Activated gamma-delta T cell (primary cell): ENCODE measurements at places on chromosomes 1 and 21.

DNA sequence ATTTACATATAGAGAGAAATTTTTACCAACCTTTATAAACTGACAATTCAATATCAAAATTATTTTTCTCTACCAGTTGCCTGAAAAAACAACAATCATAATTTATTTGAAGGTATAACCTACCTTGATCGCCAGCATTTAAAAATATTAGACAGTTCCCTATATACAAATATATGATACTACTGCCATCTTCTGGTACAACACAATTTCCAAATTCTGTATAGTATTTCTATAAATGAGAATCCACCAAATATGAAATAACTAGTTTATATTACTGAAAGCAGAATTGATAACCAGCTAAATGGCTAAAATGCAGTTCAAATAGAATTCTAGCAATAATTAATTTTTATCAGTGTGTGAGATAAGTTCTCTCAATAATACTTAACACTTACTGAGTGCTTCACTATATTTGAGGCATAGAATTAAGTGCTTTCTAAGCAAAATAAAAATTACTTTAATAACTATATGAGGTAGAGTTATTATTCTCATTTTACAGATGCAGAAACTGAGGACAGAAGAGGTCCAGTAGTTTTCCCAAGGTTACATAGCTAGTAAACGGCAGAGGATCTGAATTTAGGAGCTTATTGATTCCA, 75.6 kb downstream of the PIGK start:
- DNase-seq: no peak

DNA sequence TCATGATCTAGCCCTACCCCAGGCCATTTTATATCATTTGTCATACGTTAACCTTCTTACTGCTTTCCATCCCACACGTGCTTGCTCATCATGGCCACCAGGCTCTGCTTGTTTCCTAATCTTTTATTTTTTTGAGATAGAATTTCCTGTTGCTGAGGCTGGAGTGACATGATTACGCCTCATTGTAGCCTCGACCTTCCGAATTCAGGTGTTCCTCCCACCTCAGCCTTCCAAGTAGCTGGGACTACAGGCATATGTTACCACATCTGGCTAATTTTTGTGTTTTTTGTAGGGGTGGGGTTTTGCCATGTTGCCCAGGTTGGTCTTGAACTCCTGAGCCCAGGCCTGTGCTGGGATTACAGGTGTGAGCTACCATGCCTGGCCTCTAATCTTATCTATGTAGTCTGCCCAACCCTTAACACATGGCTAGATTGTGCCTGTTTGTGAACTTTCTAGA, 3.3 kb downstream of the UAP1 start:
- no peak for DNase-seq

DNA sequence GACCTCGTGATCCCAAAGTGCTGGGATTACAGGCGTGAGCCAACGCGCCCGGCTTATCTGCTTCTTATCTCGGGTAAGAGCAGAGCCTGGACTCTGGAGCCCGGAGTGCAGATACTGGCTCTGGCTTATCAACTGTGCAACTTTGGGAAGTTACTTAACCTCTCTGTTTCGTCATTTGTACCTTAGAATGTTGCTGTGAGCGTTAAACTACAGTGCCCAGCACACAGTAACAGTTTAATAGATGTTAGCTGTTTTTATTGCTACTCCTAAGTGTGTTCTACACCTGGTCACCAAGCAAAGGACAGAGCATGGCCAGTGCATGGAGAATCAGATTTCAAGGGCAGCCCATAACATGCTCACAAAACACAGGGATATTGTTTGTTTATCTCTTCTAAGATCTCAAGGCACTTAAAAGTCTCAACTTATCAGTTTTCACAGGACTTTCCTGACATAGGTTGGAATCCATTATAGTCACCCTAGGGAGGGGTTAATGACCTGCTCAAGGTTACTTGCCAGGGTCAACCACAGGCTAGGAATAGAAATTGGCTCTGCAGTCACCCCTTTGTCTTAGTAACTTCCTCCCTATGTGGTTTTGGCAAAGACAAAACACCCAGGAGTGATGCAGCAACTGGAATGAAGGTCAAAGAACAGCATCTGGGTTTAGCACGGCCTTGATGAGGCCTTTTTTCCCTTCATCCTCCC, 22.5 kb upstream of the SRP9 start:
- no peak for DNase-seq

DNA sequence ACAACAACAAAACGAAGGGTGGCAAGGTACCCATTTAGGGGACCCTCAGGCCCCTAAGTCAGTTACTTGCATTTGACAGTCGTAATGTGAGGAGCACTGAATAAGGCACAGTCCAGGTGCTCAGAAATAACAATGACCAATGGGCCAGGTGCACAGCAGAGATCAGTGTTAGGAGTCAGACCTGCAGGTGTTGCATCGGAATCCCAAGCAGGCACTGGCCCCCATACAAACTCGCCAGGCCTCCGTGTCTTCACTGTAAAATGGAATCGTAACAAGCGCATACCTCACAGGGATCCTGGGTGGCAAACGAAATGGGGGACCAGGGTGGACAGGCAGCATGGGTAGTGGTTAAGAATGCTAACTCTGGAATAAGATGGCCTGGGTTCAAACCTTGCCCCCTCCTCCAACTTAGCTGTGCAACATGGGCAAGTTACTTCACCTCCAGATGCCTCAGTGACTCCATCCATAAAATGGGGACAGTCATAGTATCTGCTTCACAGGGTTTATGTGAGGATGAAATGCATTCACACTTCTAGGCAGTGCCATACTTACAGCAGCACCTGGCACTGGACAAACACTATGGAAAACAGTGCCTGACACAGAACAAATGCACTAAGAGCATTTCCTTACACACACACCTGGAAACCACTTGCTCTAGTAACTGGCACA, 20.2 kb downstream of the RCAN1 start:
- no peak for DNase-seq

- no peak for DNase-seq
Measured at GRCh38 chr1:38958967-38959366, 17.3 kb upstream of the RHBDL2 start.

DNA sequence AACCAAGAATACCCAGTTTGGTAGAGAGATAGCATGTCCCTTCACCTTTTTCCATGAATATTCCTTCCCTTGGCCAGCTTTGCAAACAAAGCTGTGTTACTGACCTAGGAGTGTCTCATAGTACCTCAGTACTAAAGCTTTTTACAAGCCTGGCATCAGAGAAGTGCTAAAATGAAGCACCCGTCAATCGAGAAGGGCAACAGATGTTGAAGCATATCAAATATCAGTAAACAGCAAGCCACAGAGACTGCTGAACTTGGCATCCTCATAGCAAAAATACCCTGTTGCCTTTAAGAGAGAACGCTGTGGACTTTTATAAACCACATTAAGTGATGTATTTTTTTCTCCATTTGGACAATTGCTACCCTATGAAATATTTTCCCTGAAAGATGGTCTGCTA, 128.6 kb upstream of the HOOK1 start:
- DNase-seq: no peak

DNA sequence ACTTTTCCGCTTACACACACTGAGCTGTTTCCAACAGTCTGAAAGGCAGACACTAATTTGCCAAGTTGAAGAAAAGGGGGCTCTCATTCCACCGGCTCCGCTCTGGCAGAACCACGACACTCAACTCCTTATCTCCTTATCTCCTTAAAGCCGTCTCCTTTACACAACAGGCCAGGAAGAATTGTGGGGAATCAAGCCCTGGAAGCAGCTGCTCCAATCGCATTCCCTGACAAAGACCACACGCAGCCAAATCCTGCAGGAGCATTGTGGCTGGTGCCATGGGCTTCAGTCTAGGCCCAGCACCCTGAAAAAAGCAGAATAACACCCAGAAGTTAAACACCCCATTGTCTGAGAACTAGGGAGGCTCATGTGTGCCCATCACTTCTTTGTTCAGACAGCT, 24.1 kb downstream of the SUSD4 start:
- DNase-seq: no peak

GRCh38 chr1:212328248-212328647, 43.0 kb downstream of the PPP2R5A start:
- no peak for DNase-seq

- no peak for DNase-seq
Measured at GRCh38 chr1:230176871-230177411, 109.9 kb downstream of the GALNT2 start.

GRCh38 chr1:39295901-39296300, 91.4 kb downstream of the MACF1 start:
- no peak for DNase-seq

DNA sequence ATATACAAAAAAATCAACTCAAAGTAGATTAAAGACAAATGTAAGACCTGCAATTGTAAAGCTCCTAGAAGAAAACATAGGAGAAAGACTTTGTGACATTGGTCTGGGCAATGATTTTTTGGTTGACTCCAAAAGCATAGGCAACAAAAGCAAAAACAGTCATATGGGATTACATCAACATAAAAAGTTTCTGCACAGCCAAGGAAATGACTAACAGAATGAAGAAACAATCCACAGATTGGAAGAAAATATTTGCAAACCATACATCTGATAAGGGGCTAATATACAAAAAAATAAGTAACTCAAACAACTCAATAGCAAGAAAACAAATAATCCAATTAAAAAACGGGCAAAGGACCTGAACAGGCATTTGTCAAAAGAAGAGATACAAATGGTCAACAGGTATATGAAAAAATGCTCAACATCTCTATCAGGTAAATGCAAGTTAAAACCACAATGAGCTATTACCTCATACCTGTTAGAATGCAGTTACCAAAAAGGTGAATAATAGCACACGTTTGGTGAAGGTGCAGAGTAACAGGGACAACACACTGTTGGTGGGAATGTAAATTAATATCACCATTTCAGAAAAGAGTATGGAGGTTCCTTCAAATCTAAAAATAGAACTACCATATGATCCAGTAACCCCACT, 173.7 kb upstream of the COA6 start:
- no peak for DNase-seq

- DNase-seq: no peak
Measured at GRCh38 chr1:189859385-189859977, 618.2 kb downstream of the BRINP3 start.

- DNase-seq: no peak
Measured at GRCh38 chr1:53617851-53618499, 121.0 kb downstream of the GLIS1 start.

DNA sequence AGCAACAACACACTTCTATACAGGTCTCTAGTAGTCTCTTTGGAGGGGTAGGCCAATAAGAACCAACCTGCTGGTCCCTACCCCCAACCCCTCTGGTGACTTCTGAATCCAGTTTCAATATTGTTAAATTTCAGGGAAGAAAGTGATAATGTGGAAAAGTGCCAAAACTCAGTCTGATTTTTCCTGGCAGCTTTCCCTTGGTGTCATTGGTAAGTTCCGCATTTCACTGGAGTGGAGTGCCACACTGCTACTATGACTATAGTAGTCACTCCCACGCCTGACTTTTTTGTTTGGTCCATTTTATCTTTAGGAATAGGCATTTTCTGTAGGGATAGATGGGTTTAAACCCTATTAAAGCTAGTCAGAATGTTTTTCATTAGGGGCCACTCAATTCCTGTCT, 5.7 kb upstream of the ARID1A start:
- no peak for DNase-seq
